ENCODE measurements at places on chromosomes 5 and 9. TPM values are rescaled to one million over a fixed set of nuclear protein-coding genes. Genes with fewer than 3 reads are reported as not detected.

Gene IFNA13
- polyA plus RNA-seq, result not detected

Gene EIF4E1B
- not detected for polyA plus RNA-seq

Gene ANKRD31
- polyA plus RNA-seq, result 0.43 TPM

Gene CSF1R
- 15.8 TPM for polyA plus RNA-seq

Gene LHX6
- 4.5 TPM for polyA plus RNA-seq

Gene PCDHB2
- 4.9 TPM for polyA plus RNA-seq

Gene PCDHA13
- polyA plus RNA-seq, result 0.07 TPM

Gene HSPA5
- 359 TPM for polyA plus RNA-seq

Gene BARHL1
- not detected for polyA plus RNA-seq

Gene LVRN
- 1.4 TPM for polyA plus RNA-seq

Gene UAP1L1
- 6.3 TPM for polyA plus RNA-seq

Gene SHOC1
- 0.61 TPM for polyA plus RNA-seq

Gene REEP5
- 97.3 TPM for polyA plus RNA-seq

Gene CATSPER3
- polyA plus RNA-seq, result 1.0 TPM

DNA sequence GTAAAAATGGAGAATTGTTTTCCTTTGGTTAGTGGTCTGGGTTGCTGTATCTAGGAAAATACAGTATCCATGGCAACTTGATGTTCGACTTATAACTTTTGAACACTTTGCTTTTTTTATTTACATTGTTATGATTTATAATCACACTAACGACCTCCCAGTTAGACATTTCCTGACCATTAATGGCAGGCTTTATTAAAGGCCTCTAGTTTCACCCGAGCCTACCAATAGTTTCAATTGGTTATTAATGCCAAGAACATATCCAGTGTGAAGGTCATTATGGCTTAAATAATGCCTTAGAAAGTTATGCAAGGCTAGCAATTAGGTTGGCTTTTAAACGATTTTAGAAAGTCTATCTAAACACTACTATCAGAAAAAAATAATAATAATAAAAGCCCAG lies 452.0 kb downstream of the DMRTA1 start:
- DNase-seq, result no peak

DNA sequence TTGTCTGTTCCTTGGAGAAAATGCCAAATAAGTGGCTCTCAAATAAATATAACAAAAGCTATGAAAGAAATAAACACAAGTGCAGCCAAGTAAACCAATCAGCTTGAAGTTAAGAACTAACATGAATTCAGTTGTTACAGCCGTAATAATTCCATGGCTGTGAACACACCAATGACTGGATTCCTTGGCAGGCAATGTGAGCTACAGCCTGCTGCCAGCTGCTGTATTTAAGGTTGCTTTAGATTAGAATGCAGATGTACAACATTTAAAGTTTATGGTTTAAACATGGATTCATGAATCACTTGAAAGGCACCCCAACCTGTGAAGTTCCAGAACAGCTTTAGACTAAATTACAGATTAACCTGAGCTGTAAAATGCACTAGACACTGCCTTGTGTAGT lies 626.4 kb upstream of the SEMA6A start:
- DNase-seq, result peak; percentile 44

GRCh38 chr5:172028167-172028566 lies 21.7 kb upstream of the FBXW11 start:
- DNase-seq, result no peak

GRCh38 chr9:69421908-69422801 lies 97.1 kb downstream of the ENTREP1 start:
- DNase-seq, result peak; percentile 42

GRCh38 chr9:95077766-95078370 lies 239.6 kb downstream of the FANCC start:
- DNase-seq, result no peak

DNA sequence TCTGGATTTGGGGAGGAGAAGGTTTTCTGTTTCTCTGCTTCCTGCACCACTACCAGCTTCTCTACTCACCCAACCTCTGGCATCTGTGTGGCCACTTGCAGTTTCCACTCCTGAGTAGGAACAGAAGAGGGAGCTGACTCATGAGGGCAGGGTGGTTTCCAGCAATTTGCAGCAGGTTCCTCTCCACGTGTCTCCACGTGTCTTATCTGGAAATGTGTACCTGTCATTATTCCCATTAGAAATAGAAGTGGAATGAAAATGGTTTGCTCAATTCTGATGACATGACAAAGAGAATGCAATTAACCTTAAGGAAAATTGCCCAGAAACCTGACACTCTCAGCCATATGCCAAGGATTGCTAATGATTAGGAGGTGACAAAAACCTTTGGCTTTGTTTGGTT lies 33.0 kb downstream of the EGFLAM start:
- no peak for DNase-seq

GRCh38 chr9:36169708-36170107 lies 520 bp downstream of the CCIN start:
- no peak for DNase-seq

GRCh38 chr5:141799507-141800167 lies 78.6 kb downstream of the PCDH1 start:
- DNase-seq, result no peak

DNA sequence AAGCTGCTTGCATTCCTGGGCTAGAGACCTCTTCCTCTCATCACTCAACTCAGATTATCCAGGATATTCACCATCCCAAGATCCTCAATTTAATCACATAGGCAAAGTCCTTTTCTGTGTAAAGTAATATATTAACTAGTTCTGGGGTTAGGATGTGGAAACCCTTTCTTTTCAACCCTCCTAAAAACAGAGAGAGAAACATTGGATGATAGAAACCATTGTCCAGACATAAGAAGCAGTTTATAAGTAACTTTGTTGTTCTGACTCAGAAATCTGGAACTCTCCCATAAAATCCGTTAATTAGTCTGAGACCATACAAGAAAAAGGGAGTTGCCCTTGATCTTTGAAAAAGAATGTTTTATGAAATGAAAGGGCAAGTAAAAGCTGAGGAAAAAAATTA lies 817.1 kb upstream of the CDH9 start:
- no peak for DNase-seq

GRCh38 chr9:95142315-95142714 lies 175.2 kb downstream of the FANCC start:
- no peak for DNase-seq

- DNase-seq, result no peak
These were observed 591.7 kb downstream of the ZNF608 start for GRCh38 chr5:124154714-124155113.

DNA sequence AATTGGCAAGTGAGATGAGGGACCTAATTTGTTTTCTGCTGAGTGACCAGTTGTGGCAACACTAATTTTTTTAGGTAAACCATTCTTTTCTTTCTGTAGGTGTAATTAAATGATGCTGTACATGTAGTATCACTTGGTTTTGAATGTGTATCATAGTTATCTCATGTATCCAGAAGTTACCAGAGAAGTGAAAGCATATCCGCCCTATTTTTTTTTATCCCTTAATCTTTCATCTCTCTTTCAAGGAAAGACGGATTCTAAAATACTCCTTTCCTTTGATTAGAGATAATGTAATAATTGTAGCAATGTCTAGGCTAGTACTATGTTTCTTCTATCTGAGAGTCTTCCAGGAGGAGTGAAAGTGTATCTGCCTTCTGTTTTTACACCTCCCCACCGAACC lies 7.1 kb downstream of the KDM3B start:
- DNase-seq, result no peak

DNA sequence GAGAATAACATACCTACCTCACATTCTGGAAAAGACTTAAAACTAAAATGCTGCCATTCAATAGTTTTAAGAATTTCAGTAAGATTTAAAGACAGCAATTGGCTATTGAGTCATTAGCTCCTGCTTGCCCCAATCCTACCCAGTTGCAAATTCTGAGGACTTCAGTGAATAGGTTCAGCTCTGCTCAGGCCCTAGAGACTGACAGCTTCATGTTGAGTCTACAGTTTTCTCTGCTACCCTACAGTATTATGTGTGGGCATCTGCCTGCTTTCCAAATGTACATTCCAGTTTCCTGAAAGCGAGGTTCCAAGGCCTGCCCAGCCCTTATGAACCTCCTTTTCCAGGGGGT lies 61.5 kb downstream of the ARSB start:
- no peak for DNase-seq

GRCh38 chr9:5041390-5042115 lies 56.5 kb downstream of the JAK2 start:
- DNase-seq, result no peak

DNA sequence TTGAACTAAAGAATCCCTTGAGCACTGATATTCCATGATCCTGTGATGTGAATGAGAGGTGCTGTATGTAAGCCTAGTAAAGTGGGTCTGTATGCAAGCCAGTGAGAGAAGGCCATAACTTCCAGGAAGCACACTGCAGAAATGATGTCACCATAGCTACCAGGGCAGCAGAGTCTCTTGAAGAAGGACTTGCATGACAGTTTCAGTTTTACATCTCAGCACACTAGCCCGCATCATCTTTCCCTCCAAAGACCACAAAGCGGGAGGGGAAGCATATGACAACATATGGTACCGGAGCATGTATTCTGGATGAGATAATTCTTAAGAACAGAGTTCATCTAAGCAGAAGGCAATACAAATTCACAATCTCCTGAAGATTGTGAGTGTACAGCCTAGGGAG lies 37.6 kb upstream of the MAST4 start:
- no peak for DNase-seq
